ENCODE measurements at places on chromosomes 4 and X. TPM values are rescaled to one million over a fixed set of nuclear protein-coding genes. Genes with fewer than 3 reads are reported as not detected.
A peak's percentile ranks its signal among the peaks of the same experiment; 100 is the strongest.

Gene TMSB15A
- 4.5 TPM for total RNA-seq

Gene MCUB
- 73.6 TPM for total RNA-seq

GRCh38 chrX:44927398-44927797 lies 54.4 kb downstream of the KDM6A start:
- no peak for DNase-seq

Gene FGFBP1
- not detected for total RNA-seq

- DNase-seq, result no peak
Measured at GRCh38 chr4:60187428-60187827, 1012.7 kb upstream of the ADGRL3 start.

DNA sequence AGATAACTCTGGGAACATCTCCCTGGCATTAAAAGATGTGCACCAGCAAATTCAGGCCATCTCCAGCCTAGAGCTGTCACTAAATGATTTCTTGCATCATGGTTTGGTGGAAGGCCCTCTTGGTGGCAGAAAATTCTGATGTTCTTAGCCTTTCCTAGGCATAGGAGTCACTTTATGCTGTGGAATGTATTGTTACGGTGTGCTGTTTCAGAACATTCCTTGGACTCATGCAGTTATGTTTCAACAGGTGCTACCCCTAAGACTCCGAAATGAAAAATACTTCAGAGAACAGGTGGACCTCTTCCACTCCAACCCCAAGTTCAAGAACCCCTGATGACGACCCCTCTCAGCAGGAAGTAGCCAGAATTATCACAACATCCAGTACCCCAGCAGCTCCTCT lies 20.3 kb upstream of the PAPSS1 start:
- no peak for DNase-seq

Gene VCX3A
- total RNA-seq, result not detected

DNA sequence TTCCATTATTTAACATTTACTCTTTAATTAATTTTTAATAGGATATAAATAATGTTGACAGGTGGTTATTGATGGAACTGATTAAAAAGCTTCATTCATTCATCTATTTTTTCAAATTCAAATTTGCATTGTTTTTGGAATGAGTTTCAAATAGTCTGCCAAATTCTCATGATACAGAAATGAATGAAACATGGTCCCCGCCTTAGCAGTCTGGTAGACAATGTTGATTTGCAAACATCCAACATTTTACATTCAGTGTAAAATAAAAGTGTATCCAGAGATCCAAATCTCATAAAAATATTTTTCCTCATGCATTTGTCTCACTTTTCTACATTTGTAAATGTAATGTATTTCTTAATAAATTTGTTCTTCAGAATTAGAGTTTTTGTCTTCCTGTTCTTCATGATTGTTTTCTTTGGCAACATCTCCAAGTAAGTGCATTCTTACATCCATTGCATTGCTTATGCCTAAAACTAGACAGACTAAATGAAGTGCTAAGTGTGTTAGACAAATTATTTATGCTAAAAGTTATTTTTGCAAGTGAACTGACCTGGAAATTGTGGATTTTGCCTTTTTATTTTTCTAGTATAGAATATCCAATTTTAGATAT lies 142.3 kb downstream of the PCDH18 start:
- DNase-seq, result no peak

DNA sequence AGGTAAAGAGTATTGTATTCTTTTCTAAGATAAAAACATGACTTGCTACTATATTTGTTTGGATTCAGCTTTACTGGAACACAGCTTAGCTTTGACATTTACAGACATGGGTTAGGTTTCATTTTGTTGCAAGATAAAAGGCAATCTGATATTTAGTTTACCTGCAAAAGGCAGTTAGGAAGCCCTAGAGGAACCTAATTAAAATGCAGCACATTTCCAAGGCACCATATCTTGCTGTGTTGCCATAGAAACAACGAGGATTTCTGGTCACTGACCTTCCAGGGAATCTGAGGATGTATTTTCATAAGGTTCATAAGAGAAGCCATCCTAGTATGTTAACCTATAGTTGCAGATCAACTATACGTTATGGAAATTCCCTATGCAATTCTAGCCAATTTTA lies 116.0 kb downstream of the SNCA start:
- no peak for DNase-seq

GRCh38 chr4:159107203-159107925 lies 4.5 kb downstream of the RAPGEF2 start:
- DNase-seq, result no peak

DNA sequence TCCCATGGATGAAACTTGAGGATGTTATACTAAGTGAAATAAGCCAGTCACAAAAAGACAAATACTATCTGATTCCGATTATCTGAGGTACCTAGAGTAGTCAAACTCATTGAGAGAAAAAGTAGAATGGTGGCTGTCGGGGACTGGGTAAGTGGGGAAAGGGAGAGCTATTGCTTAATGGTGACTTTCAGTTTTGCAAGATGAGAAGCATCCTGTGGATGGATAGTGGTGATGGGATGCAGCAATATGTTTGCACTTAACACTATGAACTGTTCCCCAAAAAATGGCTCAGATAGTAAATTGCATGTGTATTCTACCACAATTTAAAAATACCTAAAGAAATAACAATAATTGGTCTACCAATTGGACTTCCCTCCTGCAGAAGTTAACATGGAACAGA lies 181.5 kb downstream of the SHROOM3 start:
- no peak for DNase-seq

GRCh38 chr4:41887821-41888686 lies 47.2 kb upstream of the TMEM33 start:
- DNase-seq, result peak; percentile 17

GRCh38 chr4:66490729-66491128 lies 820.4 kb upstream of the EPHA5 start:
- no peak for DNase-seq

- no peak for DNase-seq
Measured at GRCh38 chr4:66357316-66357715, 687.0 kb upstream of the EPHA5 start.
